ENCODE measurements at places on chromosomes 3 and 15.

GRCh38 chr15:74050556-74051234 lies 31.7 kb downstream of the GOLGA6A start:
- no peak for DNase-seq

- DNase-seq, result peak; percentile 73
These were observed 156.7 kb downstream of the KLF13 start for GRCh38 chr15:31483053-31483985.

DNA sequence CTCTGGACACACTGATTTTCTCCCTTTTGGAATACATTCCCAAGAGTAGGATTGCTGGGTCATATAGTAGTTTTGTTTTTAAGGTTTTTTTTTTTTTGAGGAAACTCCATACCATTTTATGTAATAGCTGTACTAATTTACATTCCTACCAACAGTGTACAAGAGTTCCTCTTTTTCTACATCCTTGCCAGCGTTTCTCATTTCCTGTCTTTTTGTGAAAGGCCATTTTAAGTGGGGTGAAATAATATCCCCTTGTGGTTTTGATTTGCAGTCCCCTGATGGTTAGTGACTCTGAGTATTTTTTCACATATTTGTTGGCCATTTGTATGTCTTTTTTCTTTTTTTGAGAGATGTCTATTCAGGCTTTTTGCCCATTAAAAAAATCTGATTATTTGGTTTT lies 1205.5 kb downstream of the ROBO1 start:
- no peak for DNase-seq

DNA sequence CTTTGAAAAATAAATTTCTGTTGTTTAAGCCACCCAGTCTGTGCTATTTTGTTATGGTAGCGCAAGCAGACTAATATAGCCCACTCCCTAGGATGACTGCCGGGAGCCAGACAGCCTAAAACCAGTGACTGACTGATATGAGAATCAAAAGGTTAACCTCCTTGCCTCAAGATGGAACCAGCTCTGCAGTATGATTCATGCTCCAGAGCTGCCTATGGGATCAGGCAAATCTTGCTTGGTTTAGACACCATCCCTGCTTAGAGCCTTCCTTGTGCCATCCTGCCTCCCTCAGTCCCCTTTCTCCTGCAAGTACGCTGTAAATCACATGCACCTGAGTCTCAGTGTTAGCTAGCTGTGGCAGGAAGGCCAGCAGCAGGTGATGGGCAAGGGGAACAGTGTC lies 39.3 kb downstream of the TRANK1 start:
- DNase-seq, result no peak

- DNase-seq, result no peak
These were observed 53.9 kb downstream of the RLBP1 start for GRCh38 chr15:89167267-89168176.

DNA sequence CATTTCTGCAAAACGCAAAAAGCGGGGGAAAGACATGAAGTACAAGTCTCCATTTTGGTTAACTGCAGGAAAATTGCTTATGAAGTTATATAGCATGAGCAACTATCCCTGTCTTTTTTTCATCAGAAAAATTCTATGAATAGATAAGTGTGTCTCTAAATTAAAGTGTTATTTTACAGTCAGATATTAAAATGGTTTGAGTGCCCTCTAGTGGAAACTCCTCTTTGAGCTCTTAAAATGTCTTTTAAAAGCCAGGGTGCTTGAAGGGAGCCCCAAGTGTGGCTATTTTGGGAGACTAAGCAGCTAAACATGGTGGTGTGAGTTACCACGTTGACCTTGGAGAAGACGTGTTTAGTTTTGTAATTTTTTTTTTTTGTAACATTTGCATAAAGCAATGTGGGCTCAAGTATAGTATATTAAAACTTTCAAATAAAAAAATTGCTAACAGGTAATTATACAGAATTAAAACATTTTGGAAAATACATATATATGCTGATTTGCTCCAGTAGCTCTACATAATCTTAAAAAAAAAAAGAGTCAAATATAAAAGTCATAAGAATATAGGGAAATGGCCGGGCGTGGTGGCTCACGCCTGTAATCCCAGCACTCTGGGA lies 77.2 kb downstream of the PPP2R3A start:
- no peak for DNase-seq

DNA sequence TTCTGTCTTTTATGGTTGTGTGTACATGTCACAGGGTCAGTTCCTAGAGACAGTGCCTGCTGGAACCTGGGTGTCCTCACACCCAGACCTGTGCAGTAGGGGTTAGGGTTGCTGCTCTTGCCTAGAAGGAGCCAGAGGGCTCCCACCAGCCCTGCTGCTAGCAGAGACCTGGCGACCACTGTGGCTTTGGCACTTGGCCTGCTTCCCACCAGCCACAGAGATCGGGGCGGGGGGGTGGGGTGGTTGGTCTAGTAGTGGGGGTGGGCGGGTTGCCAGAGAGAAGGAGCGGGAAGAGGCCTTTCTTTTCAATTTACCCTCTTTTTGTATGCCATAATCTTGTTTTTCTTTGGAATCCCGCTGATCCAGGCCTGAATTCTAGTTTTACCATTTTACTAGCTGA lies 29.4 kb downstream of the EEFSEC start:
- no peak for DNase-seq

GRCh38 chr15:34621675-34622074 lies 38.2 kb upstream of the GOLGA8B start:
- DNase-seq, result no peak

DNA sequence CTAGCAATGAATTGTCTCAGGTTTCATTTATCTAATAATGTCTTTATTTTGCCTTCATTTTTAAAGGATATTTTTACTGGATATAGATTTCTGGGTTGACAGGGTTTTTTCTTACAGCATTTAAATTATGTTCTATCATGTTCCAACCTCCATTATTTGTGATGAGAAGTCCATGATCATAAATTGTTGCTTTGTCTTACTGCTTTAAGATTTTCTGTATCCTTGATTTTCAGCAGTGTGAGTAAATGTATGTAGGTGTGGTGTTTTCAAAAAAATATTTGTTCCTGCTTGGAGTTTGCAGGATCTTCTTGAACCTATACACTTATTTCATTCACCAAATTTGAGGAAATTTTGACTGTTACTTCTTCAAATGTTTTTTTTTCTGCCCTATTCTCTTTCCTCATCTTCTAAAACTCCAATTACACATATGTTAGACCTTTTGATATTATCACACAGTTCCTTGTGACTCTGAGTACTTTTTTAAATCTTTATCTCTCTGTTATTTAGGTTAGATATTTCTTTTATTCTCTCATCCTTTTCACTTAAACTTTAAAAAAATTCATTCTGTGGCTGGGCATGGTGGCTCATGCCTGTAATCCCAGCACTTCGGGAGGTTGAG lies 43.7 kb upstream of the SELENOK start:
- DNase-seq, result no peak

DNA sequence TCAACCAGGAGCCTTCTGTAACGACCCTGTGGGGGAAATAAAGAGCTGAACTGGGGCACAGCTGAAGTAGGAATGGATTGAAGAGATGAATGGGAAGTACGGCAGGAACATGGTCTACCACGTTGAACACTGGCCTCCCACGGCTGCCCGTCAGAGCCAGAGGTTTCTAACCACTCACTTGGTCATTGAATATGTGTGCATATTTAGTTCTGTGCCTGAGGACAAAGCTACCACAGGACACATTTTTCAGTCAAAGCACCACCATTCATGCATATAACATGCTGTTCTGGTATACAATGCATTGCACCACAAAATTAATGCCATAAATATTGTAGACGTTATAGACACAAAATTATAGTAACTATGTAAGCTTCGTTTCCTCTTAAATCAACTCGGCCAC lies 75.5 kb downstream of the MB21D2 start:
- no peak for DNase-seq

- DNase-seq, result no peak
These were observed 42.7 kb upstream of the TFRC start for GRCh38 chr3:196124608-196125007.

DNA sequence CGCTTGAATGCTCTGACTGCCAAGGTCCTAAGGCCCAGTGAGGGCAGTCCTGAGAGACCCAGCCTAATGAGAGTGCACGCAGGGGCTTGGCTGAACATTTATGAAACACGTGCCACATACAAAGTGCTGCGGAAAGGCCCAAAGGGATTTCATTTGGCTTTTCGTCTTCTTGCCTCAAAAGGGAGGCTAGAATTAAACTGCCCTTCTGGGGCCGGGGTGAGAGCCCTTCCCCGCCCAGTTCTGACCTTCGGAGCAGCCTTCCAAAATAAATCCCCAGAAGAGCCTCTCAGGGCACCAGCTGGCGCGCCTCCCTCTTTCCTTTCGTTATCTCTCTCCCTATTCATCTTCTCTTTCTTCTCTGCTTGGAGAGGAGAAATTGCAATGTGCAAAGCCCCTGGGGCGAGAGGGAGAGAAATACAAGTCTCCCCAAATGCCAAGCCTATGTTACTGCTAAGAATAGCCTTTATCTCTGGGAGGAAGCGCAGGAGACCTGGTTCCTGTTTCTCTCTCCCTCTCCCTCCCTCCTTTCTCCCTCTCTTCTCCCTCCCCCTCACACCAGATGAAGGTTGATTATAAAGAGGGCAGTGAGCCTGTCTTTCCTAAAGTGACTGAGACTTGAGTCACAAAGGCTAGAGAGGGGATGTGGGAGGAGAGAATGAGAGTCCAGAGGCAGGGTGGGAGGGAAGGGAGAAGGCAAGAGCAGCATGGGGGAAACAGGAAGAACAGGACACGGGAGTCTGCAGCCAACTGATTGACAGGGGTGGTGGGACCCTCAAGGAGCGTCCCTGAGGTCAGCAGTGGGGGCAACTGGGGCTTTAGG lies 36.7 kb upstream of the NDUFB4 start:
- no peak for DNase-seq

GRCh38 chr15:87570206-87570605 lies 686.3 kb downstream of the NTRK3 start:
- DNase-seq, result no peak

- DNase-seq, result peak; percentile 87
These were observed 32.8 kb downstream of the AKAP13 start for GRCh38 chr15:85412956-85413854.

GRCh38 chr15:52419494-52419893 lies 109.2 kb downstream of the MYO5A start:
- no peak for DNase-seq

DNA sequence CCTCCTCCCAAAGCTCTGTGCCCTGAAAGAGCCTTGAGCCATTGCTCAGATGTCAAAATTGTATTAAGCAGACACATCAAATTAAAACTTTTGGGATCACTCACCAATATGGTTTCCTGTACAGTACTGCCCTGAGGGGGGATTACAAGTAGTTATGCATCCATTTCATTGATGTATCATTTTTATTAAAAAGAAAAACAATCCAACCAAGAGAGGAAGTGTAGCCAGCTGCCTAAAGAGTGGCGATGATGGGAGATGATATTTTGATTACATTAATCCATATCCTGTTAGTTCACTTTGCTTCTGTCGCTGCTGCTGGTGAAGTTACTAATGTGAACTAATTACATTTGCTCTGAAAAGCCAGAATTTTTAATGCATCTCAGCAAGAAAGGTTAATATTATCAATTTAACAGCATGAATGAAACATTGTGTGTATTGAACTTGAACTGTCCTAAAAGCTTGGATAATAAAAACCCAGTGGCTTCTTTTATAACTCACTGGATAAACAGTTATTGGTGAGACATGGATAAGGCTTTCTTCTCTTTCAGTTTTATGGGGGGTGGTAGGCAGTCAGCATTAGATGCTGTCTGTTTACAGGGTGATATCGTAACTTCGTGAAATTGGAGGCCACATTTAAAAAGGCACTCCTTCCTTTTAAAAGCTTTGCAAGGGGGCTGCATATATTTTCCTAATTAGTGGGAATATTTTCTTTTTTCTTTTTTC lies 87.7 kb downstream of the IGF1R start:
- DNase-seq, result no peak

DNA sequence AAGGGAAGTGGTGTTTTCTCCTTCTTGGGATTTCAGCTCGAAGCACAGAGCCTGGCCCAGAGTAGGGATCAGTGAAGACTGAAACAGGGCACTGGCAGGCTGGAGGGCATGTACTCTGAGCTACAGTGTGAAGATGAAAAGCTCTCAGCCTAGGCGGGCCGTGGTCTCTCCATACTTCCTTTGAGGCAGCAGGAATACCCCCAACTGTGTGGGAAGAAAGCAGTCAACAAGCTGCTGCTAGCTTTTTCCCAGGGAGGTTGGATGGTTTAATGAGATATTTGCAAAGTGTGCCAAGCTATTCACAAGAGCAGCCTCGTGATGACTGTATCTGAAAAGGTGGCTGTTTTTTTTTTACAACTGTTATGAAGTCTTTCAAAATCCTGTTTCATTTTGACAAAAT lies 47.2 kb downstream of the NMNAT3 start:
- no peak for DNase-seq

- DNase-seq, result peak; percentile 53
These were observed 27.5 kb downstream of the PLSCR5 start for GRCh38 chr3:146577662-146578061.
